ENCODE measurements at places on chromosomes 12 and 14. TPM values are rescaled to one million over a fixed set of nuclear protein-coding genes. Genes with fewer than 3 reads are reported as not detected.
A peak's percentile ranks its signal among the peaks of the same experiment; 100 is the strongest.

DNA sequence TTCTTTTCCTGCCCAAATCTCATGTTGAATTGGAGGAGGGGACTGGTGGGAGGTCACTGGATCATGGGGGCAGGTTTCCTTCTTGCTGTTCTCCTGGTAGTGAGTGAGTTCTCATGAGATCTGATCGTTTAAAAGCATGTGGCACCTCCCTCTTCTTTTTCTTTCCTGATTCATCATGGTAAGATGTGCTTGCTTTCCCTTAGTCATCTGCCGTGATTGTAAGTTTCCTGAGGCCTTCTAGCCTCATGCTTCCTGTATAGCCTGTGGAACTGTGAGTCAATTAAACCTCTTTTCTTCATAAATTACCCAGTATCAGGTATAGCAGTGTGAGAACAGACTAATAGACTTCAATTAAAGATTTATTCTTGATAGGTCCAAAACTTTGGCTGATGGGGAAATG lies 83.5 kb downstream of the CAND1 start:
- no peak for DNase-seq
- no peaks in the 10 kb centered on the region for H3K36me3 ChIP-seq
- no peak overlapping the region for H3K4me3 ChIP-seq
- H3K27me3 ChIP-seq: no peaks in the 10 kb centered on the region
- no peaks in the 10 kb centered on the region for H3K4me1 ChIP-seq

DNA sequence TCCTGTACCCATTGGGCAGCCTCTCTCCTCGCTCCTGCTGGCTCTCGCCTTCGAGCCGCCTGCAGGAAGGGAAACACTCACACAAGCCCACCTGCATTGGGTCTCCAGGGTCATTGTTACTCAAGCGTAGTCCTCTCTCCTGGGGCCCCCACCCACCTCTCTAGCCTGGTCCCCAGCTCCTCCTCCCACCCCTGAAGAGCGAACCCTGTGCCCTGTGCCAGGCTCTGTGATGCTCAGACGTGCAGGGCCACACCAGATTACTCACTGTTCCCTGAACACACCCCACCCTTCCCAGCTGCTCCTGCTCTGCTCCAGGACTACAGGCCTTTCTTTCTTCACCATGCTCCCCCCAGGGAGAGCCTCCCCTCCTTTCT lies 88.1 kb downstream of the NINJ2 start:
- no peak for DNase-seq
- H3K27ac ChIP-seq: no peak overlapping the region
- H3K4me3 ChIP-seq: no peak overlapping the region
- H3K4me1 ChIP-seq: peaks cover 5% of the 10 kb centered on the region
- peaks cover 9% of the 10 kb centered on the region for H3K27me3 ChIP-seq
- H3K36me3 ChIP-seq: no peaks in the 10 kb centered on the region

Gene CSRP2
- total RNA-seq: 228 TPM

- H3K27ac ChIP-seq: no peak overlapping the region
- H3K36me3 ChIP-seq: no peaks in the 10 kb centered on the region
- peaks cover 7% of the 10 kb centered on the region for H3K27me3 ChIP-seq
- H3K4me3 ChIP-seq: no peak overlapping the region
- DNase-seq: no peak
- H3K4me1 ChIP-seq: no peaks in the 10 kb centered on the region
Observed at GRCh38 chr14:103144085-103144484, 20.8 kb downstream of the TNFAIP2 start.

- DNase-seq: no peak
- H3K4me1 ChIP-seq: no peaks in the 10 kb centered on the region
- H3K36me3 ChIP-seq: no peaks in the 10 kb centered on the region
- no peaks in the 10 kb centered on the region for H3K27me3 ChIP-seq
Observed at GRCh38 chr14:28294834-28295440, 471.6 kb upstream of the FOXG1 start.

- no peak for DNase-seq
- H3K27me3 ChIP-seq: no peaks in the 10 kb centered on the region
- H3K4me3 ChIP-seq: no peak overlapping the region
- H3K4me1 ChIP-seq: no peaks in the 10 kb centered on the region
Observed at GRCh38 chr12:69252033-69252432, 12.7 kb downstream of the CPSF6 start.

- no peaks in the 10 kb centered on the region for H3K36me3 ChIP-seq
- no peak for DNase-seq
- H3K4me3 ChIP-seq: no peak overlapping the region
Observed at GRCh38 chr12:79451978-79452377, 238.8 kb downstream of the PAWR start.

Gene SERPINA3
- not detected for total RNA-seq

GRCh38 chr12:111030800-111031199 lies 110.4 kb upstream of the MYL2 start:
- no peak overlapping the region for H3K4me3 ChIP-seq
- DNase-seq: no peak
- H3K36me3 ChIP-seq: no peaks in the 10 kb centered on the region
- H3K27me3 ChIP-seq: peaks cover 9% of the 10 kb centered on the region

DNA sequence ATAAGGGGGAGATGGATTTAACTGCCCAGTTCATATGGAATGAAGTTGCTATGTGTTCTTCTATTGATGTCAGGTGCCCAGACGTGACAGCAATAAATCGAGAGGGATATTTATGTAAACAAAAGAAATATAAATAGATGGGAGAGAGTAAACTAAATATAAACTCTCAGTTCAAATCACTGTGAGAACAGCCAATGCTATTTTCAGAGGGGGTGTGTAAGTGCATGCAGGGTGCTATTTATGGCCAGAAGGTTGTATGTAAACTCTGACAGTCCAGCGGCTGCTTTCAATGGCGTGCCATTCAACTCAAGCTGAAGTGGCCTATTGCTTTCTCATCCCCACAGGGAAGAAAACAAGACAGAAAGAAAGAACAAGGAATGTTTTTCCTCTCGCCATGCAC lies 127.2 kb downstream of the KCNA5 start:
- DNase-seq: no peak
- H3K27me3 ChIP-seq: no peaks in the 10 kb centered on the region
- no peak overlapping the region for H3K4me3 ChIP-seq
- no peaks in the 10 kb centered on the region for H3K4me1 ChIP-seq
- H3K36me3 ChIP-seq: no peaks in the 10 kb centered on the region

DNA sequence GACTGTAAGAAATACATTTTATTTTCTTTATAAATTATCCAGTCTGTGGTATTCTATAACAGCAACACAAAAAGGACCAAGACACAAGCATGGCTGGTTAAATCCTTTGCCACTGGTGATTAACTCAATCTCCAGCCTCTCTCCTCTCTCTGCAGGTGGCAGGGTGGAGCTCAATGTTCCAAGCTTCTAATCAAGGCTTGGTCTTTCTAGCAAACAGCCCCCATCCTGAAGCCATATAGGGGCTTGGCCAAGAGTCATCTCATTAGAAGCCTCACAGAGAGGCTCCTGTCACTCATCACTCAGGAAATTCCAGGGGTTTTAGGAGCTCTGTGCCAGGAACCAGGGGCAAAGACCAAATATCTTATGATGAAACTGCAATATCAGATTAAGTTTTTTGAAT lies 12.0 kb downstream of the C12orf75 start:
- no peaks in the 10 kb centered on the region for H3K36me3 ChIP-seq
- DNase-seq: no peak
- no peak overlapping the region for H3K4me3 ChIP-seq
- peaks cover 5% of the 10 kb centered on the region for H3K4me1 ChIP-seq
- no peak overlapping the region for H3K27ac ChIP-seq
- no peaks in the 10 kb centered on the region for H3K27me3 ChIP-seq

Gene ALDH2
- total RNA-seq: 40.4 TPM

Gene SCN8A
- total RNA-seq: 10.7 TPM

DNA sequence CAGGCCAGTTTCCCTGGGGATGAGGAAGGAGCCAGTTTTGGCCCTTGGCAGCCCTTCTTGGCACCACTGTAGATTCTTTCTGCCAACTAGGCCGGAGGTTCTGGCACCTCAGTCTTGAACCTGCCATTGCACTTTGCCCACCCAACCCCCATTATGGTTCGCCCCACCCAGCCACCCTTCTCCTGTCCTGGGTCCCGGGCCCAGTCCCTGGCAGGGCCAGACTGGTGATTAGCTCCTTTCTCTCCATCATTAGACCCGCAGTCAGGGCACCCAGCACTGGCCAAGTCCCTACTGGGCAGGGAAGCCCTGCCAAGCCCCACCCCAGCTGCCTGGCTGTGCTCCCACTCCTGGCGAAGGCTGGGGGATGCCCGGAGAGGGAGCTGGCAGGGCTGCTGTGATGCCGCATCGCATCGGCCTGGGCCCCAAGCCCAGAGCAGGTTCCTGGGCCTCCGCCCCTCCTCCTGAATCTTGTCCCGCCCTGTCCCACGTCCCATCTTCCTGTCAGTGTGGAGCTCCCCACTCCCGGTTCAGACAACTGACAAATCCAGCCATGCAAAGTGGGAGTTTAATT lies 9.8 kb downstream of the FAM222A start:
- H3K27me3 ChIP-seq: peaks cover 8% of the 10 kb centered on the region
- no peak overlapping the region for H3K4me3 ChIP-seq
- DNase-seq: no peak
- no peaks in the 10 kb centered on the region for H3K36me3 ChIP-seq

- peak within 1 kb of the TSS; percentile 79 for H3K4me3 ChIP-seq
- peak; percentile 74 for DNase-seq
- H3K27ac ChIP-seq: no peak within 1 kb of the TSS
- peaks cover 9% of the 10 kb centered on the region for H3K27me3 ChIP-seq
Observed at GRCh38 chr12:15789220-15790171, at the start of gene EPS8. EPS8 (minus strand) TSS chr12:15789388; CDS start chr12:15682951, 106,437 bp downstream.

Gene CCDC38
- total RNA-seq: not detected

Gene DCAF11
- 67.2 TPM for total RNA-seq

DNA sequence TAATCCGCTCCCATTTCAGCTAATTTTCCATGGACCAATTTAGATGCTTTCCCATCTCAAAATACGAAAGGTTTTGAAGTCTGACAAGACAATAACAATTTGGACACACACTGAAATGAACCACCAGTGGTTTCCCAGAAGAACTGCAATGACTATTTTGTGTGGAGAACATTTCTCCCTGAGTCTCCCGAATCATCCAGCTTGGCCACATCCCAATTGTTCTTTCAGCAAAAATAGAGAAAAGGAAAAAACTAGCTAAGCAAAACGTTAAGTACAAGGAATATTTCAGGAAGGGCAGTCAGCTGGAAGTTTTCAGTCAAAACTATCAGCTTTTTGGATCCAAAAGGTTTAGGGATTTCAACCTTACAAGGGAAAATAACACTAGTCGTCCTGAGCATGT lies 390.6 kb downstream of the KCNH5 start:
- H3K36me3 ChIP-seq: no peaks in the 10 kb centered on the region
- H3K27ac ChIP-seq: no peak overlapping the region
- peaks cover 12% of the 10 kb centered on the region for H3K4me1 ChIP-seq
- DNase-seq: no peak
- no peak overlapping the region for H3K4me3 ChIP-seq

GRCh38 chr14:105323663-105324062 lies 9.1 kb downstream of the PACS2 start:
- no peak overlapping the region for H3K4me3 ChIP-seq
- H3K27me3 ChIP-seq: no peaks in the 10 kb centered on the region
- DNase-seq: no peak
- H3K4me1 ChIP-seq: peaks cover 33% of the 10 kb centered on the region
- H3K36me3 ChIP-seq: no peaks in the 10 kb centered on the region

GRCh38 chr14:94394025-94394493 lies 5.7 kb upstream of the SERPINA1 start:
- H3K27ac ChIP-seq: no peak overlapping the region
- no peaks in the 10 kb centered on the region for H3K27me3 ChIP-seq
- H3K36me3 ChIP-seq: no peaks in the 10 kb centered on the region
- no peak for DNase-seq
- no peak overlapping the region for H3K4me3 ChIP-seq
- peaks cover 16% of the 10 kb centered on the region for H3K4me1 ChIP-seq

Gene ASB2
- total RNA-seq: 0.77 TPM

Gene MYBPC1
- total RNA-seq: not detected

DNA sequence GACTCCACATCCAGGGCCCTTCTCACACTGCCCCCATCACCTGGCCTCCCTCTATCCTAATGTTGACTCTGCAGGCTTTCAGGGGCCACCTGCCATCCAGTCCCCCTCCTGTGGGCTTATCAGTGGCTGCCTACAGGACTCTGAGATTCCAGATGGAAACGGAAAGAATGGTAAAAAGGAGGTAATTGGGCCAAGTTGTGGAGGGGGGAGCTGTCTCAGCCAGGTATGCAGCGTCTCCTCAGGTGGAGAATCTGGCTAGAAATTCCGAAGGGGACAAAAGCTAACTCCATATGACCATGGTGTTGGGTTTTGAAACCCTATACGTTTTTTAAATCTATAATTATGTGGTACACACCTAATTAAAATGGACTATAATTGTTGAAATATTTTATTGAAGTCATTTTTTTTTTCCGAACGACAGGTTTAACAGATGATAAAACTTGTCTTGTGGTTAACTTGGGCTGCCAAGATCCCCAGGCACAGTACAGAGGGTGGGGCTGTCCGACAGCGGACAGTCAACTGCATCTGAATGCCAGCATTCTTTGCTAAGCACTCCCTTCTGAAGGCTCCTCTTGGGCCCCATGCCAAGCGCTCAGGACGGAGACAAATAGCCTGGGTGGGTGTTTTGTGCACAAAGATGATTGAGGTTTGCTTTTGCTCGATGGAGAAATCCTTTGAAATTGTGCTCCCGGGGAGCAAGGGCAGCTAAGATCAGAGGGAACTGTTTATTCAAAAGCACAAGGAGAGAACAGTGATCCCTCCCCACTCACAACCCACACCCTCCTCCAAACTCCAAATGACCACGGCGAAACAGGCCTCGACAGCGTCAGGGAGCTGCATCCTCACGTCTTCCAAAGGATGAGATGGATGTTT lies 365.6 kb downstream of the BCL11B start:
- no peaks in the 10 kb centered on the region for H3K36me3 ChIP-seq
- H3K4me3 ChIP-seq: no peak overlapping the region

- no peaks in the 10 kb centered on the region for H3K4me1 ChIP-seq
- no peaks in the 10 kb centered on the region for H3K36me3 ChIP-seq
- H3K27ac ChIP-seq: no peak overlapping the region
- H3K4me3 ChIP-seq: no peak overlapping the region
Observed at GRCh38 chr12:54541751-54542290, 7.6 kb upstream of the PDE1B start.

Gene TAS2R8
- total RNA-seq: not detected

DNA sequence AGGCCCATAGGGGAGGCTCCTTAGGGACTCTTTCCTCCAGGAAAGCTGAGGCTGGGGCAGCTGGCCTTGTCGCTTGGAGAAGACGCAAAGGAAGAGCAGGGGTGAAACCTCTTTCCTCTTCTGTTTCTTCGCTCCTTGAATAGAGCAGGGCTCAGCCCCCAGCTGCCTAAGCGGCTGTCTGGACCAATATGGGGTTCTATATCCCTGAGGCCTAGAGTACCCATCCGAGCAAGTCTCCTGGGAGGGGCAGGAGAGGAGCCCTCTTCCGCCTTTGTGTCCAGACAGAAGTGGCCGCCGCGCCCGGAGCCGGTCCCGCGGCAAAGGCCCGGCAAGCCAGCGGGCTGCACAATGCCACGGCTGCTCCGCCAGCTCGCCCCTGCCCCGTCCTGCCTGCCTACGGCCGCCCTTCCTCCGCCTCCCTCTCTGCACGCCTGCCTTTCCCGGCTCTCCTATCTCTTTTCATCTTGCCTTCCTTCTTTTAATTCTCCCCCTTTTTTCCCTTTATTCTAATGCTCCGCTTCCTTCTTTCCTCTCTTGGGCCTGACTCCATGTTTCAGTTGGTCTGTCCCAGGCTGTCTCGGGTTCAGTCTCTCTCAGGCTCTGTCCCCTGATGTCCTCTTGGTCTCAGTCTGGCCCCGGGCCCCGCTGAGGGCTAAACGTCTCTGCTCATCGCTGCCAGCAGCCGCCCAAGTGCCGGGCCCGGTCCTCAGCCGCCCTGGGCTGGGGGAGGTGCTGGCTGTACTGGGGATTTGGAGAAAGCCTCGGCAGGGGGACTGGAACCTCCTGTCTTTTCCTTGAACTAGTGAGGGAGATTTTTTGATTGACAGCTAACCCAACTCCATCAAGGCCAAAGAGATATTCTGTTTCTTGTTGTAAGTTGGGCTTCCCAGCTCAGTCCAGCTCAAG lies 2.5 kb upstream of the HOXC9 start:
- peaks cover 20% of the 10 kb centered on the region for H3K36me3 ChIP-seq
- no peak overlapping the region for H3K27ac ChIP-seq
- peaks cover 2% of the 10 kb centered on the region for H3K4me1 ChIP-seq
- H3K27me3 ChIP-seq: peaks cover 97% of the 10 kb centered on the region
